ENCODE measurements at places on chromosomes 3 and 15.

DNA sequence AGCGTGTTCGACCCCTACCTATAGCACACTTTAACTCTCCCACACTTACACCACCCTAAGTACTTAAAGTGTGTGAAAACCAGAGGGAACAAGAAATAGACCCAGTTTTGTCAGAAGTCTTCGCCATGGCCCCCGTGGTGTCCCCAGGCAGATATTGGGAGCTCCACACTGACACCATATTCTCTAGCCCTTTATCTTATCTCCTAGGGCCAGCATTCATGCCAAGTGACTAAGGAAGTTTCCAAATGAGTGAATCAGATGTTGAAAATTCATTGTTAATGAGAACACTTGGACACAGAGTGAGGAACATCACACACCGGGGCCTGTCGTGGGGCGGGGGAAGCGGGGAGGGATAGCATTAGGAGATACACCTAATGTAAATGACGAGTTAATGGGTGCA is 31.8 kb downstream of the P3H2 start:
- DNase-seq: no peak

DNA sequence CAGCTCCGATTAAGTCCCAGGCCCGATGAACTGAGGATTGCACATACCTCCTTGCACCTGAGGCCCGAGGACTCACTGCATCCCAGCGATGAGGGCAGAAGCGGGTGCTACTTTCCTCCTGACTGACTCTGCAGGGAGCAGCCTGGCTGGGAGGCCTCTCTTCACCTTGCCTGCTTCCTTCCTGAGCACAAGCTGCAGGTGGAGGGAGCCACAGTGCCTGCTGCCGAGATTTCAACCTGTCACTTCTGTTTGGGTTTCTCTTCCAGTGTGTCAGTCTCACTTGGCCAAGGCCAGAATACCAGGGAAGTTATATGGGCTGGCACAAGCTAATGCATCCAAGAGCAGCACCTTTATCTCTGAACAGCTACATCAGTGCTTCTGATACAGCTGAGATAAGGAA is 185.4 kb downstream of the NTRK3 start:
- no peak for DNase-seq

DNA sequence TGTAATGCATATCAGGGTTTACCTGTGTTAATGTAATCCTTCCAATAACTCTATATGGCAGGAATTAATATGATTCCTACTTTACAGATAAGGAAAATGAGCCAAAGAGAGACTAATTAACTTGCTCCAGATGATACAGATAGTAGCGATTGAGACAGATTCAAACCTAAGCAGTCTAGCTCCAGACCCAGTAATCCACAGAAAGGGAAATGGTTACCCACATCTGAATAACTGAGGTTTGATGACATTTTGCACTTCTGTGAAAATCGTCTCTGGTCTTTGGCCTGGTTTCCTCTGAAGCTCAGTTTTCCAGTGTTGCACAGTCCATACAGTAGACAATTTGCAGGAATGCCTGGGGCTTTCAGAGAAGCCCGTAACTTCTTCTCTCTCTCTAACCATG is 177.1 kb upstream of the UMPS start:
- no peak for DNase-seq

GRCh38 chr3:98612996-98613517 is 19.6 kb upstream of the CPOX start:
- DNase-seq: no peak

DNA sequence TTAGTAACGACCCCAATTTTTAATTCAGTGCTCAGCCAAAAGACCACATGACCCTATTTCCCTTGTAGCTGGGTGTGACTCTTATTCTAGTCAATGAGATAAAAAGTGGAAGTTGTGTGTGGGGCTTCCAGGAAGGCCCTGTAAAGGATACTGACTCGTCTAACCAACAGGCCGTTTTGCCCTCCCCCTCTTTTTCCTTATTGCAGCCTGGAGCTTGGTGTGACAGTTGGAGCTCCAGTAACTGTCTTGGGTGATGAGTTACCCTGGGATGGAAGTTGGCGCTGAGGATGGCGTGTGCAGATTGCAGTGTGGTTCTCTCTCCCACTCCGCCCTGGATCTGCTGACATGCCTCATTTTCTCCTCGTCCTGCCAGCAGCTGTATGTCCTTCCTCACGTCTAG is 209.3 kb upstream of the PROK2 start:
- no peak for DNase-seq

DNA sequence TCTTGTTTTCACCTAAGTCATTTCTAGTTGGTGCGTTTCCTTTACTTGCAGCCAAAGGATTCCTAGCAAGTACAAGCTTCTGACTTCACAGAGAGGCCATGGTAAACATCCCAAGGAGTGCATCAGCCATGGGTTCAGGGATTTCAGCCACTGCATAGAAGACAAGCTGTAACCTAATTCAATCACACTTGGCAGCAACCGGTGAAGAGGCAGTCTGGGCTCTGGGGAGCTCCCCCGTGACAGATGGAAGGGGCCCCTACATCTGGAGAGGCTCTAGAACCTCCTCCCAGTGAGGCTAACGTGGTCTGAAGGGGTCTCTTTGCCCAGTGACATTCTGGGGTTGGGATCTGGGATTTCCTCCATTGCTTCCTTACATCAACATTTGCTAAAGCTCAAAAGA is 8.4 kb upstream of the SNRPA1 start:
- DNase-seq: no peak

DNA sequence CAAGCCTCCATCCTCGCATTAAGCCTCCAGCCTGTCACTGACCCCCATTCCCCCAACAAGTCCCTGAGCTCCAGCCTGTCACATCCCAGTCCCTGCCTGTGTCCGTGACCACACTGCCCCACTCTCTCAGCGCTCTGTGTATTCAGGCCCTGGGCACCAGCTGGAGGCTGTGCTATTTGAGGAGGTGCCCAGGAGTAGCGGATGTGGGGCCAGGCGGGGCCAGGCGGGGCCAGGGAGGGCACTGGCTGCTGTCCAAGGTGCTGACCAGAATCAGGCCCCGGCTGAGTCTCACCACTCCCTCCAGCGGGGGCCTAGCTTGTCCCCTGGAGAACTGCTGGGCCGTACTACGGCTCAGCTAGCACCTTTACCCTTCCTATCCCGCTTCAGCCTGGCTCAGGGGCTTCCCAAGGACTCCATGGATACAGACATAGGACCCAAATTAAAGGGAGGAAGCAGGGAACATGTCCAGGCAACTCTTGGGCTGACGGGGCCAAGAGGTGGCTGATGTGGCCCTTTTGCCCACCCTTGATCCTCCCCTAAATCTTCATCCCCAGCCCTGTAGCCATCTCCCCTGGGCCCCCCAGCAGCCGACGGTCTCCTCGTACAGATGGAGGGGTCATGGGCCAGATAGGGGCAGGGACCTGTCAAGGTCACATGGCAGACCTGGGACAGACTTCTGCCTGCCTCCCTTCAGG is 1.1 kb downstream of the HHATL start:
- peak; percentile 56 for DNase-seq
